Fibroblast of skin of scalp (primary cell): ENCODE measurements at places on chromosomes 3 and 15.

DNA sequence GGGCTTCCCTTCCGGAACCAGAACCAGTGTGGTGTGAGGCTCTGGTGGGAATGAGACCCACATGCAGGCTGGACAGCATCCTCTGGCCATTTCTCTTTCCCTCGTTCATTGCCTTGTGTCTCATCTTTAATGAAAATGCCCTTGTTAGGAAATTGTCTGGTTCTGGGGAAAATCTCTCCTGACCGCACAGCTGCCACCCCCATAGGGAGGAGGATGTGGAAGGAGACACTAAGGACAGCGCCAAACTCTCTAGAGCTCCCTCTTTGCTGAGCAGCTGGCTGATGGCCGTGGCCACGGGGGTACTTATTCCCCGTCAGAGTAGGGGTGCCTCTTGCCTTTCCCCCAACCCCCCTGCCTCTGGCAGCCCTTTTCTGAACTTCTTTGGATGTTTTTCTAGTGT is 297.6 kb upstream of the C2CD4B start:
- DNase-seq = peak; percentile 61

GRCh38 chr3:80870476-80871041 is 890.9 kb downstream of the GBE1 start:
- no peak for DNase-seq

GRCh38 chr3:107258300-107258699 is 118.9 kb upstream of the CCDC54 start:
- no peak for DNase-seq

DNA sequence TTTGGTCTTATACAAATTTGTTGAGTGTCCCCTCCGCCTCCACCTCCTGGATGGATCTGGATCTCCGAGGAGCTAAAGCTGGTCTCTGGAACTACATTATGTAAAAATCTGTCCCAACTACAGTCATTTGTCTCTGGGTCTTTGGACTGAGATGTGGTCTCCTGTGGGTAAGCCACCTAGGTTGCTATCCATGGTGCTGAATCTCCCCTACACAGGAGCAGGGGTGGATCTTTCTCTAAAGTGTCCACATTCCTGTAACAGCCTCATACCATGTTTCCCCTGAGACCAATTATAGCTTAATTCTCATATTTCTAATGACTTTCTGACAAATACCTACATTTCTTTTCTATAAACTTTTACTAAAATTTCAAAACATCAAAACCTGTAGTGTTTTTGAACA is 625.8 kb downstream of the TAFA4 start:
- peak; percentile 4 for DNase-seq

GRCh38 chr3:100591411-100591810 is 18.0 kb upstream of the ADGRG7 start:
- no peak for DNase-seq

DNA sequence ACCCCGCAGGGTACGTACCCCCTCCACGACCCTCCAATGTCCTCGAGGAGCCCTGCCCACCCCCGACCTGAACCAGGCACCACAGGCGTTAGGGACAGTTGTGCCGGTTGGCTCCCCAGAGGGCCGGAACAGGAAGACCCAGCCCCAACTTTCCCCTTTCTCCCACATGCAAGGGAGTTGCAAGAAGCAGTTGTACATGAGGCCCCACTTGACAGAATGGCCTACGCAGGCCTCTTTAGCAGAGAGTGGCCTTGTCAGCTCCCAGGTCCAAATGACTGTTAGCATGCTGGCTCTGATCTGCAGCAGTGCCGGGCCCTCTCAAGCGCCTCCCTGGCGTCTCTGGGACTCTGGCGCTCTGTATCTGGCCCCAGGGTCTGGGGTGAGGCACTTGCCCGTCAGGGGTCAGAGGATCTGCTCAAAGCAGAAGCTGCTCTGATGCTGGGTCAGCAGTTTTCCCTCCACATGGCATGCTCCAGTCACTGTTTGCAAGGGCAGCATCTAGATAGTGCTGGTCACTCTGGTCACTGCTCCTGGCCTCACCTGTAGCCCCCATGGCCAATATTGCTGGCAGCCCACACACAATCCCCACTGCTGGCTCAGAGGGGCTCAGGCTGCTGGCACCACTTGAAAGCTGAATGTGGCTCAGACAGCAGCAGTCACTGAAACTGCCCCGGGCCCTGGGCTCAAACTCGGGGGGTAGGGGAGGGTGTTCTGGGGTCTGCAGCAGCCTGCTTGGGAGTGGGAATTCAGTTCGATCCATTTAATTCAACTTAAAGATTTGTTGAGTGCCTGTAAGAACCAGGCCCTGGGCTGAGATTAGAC is 254.5 kb downstream of the FAM43A start:
- DNase-seq = no peak

DNA sequence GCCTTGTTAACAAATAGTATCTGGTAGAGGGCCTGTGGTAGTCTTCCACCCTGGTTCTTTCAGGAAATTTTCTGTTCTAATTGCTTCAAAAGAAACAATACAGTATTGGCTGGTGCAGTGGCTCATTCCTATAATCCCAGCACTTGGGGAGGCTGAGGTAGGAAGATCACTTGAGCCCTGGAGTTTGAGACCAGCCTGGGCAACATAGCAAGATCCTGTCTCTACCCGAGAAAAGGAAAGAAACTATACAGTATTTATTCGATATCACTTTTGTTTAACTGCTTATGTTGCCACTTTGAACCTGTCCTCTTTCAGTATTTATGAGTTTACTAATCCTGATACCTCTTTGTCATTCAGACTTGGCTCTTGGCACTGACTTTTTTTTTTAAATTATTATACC is 4.5 kb downstream of the MKRN2 start:
- no peak for DNase-seq

GRCh38 chr15:80977627-80978036 is 12.0 kb downstream of the MESD start:
- DNase-seq = peak; percentile 68
